Cortex of kidney (tissue), 1 donor: ENCODE measurements at places on chromosomes 13 and 19.

DNA sequence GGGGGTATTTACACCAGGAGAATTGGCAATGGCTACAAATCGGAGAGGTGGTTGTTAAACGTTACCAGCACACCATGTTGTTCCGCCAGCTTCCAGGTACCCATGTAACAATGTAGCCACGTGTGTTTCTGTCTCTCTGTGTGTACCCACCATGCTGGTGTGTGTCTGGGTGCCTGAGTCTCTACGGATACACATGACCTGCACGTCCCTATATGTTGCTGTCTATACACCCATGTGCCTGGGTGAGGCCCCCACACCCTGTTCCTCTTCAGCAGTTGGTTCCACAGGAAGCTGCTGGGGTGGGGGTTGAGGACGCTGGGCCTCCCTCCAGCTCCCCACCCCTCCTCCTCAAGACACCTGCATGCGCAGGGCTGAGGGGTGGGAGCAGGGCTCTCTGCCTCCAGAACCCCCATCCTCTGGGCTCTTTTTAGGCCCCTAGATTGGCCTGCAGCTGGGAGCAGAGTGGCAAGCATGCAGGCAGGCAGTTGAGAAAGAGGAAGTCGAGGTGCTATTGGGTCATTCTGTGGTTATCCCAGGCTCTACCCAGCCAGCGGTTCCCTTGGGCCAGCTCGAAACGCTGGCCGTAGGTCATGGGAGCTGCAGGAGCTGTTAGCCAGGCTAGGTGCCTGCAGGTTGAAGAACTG lies at the start of gene ARHGEF18:
ARHGEF18 (plus strand) TSS at position 351 of the 644 bp plus-strand sequence. CDS start 13,954 bp downstream, outside the sequence.
- DNase-seq: no peak

GRCh38 chr13:59997976-59998375 lies 165.8 kb downstream of the DIAPH3 start:
- DNase-seq: no peak

DNA sequence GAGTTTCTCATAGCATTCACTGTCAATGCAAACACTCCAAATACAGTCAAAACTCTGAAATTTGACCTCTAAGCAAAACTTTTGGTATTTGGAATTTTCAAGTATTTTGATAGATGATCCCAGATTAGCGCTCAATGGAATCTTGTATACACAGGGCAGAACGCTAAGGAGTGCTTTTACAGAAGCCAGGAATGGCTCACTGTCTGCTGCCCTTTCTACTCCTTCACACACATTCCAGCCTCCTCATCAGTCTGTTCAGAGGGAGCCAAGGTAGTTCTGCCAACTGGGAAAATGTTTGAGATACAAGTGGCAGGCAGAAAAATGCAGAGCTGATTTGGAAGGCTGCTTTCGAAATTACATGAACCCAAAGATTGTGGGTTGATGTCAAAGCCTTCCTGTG lies 4.4 kb upstream of the STARD13 start:
- no peak for DNase-seq

DNA sequence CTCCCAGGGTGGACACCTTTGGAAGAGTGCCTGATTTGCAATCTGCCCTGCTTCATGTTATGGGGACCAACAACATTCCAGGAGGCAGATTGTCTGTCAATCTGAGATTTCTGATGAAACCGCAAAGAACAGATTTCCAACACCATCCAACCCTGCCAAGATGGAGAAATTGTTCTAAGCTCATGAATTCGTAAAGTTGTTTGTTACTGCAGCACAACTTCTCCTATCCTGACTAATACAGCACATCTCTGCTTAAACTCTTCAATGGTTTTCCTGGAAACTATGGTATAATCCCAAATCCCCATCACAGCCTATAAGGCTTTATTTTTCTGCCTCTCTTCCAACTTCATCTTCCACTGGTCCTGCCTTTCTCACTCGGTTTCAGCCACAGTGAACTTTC lies 210.3 kb upstream of the TSHZ3 start:
- DNase-seq: no peak

DNA sequence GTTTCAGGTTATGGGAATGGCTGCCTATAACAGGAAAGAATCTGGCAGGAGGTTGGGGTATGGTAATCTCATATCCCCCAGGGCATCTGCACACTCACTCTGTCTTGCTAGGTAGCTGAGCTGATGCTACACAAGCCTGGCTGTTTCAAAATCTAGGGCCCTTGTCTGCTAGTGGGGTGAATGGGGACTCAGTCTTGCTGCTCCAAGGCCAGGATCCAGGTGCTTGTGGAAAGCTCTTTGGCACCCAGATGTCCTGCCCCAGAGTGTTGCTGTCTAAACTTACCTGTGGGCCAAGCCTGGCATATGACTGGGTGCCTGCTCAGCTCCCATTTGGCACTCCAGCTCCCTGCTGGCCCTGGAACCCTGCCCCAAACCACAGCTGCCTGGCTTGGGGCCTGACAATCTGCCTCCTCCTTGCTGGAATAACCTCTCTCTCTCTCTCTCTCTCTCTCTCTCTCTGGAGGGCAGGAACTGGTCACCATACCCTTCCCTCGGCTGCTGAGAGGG lies 158.1 kb upstream of the TSC22D1 start:
- no peak for DNase-seq

DNA sequence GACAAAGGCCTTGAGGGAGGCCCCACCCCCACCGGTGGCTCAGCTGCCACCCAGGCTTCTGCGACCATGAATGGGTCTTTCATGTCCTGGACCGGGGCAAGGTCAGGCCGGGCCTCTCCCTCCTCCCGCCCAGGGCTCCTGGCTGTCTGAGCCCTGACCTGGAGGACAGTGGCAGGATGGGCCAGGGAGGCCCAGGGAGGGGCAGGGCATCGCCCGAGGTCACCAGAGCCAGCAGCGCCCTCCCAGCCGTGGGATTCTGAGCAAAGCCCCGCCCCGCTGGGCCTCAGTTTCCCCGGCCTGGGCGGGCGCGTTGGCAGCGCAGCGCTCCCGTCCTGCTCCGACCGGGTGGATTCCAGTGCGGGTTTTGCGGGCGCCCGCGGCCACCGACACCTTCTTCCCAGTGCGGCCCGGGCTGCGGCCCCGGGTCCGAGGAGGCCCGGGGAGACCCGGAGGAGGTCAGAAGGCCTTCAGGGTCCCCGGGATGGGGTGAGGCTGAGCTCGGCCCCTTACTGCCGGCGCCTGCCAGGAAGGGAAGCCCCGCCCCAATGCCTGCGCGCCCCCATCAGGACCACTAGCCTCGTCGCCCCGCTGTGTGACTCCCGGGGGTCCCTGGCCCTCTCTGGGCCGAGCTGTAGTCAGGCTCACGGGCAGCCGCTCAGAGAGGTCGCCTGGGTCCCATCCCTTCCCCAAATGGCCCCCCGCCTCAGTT lies 24.6 kb upstream of the SEMA6B start:
- DNase-seq: no peak

- no peak for DNase-seq
Measured at GRCh38 chr13:96025283-96025682, 27.9 kb downstream of the UGGT2 start.

DNA sequence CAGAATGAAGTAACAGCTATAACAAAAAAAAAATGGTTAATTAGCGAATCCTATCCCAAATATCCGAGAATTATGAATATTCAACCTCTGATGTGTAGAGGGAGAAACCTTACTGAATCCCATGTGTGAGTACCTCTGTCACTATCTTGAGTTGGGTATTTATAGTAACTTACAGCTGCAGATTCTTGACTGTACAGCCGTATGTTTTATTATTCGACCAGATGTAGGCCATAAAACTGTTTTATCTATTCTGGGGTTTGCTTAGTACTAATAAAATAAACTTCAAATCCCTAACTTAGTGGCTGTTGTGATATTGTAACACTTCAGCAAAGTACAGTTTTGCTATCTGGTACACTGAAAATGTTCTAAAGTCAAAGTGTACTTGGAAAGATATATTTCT lies 120.0 kb downstream of the EFNB2 start:
- DNase-seq: no peak

GRCh38 chr19:681029-682019 lies 5.1 kb downstream of the FSTL3 start:
- no peak for DNase-seq

DNA sequence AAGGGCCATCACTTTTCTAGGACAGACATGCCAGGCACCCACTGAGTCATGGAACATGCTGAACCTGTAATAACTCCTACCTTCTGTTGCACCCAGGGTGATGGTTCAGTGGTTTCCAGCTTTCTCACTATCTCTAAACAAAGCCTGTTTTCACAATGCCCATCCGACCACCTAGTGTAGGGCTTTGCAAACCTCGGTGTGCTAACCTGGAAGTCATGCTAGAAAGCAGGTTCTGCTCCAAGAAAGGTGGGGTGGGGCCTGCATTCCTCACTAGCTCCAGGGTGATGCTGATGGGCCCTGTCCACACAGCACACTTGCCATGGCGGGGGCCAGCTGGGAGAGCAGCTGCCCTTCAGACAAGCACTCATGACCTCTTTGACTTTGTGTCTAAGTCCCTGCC lies 43.4 kb downstream of the COL4A2 start:
- no peak for DNase-seq

- DNase-seq: no peak
Measured at GRCh38 chr19:18279516-18280246, 1.7 kb downstream of the JUND start.

GRCh38 chr13:58985845-58986244 lies 1177.9 kb downstream of the DIAPH3 start:
- no peak for DNase-seq

- DNase-seq: no peak
Measured at GRCh38 chr13:42707586-42707985, 73.8 kb upstream of the FAM216B start.

DNA sequence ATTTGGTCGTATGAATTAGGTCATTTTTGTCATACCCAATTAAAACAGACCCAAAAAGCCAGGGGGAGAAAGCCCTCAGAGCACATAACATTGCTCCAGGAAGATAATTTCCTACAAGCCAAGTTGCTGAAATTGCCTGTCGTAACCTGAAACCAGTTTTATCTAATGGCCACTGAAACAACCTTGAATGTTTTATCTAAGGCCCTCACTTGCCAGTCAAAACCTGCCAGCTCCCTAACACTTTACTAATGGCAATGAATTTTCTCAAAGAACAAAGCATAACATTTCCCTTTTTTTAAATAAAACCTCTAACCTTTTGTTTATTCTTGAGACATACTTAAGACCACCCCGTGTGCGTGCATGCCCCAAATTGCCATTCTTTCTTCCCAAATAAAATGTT lies 496.2 kb upstream of the KLHL1 start:
- no peak for DNase-seq

- DNase-seq: no peak
Measured at GRCh38 chr13:37395544-37395943, 203.0 kb downstream of the POSTN start.

DNA sequence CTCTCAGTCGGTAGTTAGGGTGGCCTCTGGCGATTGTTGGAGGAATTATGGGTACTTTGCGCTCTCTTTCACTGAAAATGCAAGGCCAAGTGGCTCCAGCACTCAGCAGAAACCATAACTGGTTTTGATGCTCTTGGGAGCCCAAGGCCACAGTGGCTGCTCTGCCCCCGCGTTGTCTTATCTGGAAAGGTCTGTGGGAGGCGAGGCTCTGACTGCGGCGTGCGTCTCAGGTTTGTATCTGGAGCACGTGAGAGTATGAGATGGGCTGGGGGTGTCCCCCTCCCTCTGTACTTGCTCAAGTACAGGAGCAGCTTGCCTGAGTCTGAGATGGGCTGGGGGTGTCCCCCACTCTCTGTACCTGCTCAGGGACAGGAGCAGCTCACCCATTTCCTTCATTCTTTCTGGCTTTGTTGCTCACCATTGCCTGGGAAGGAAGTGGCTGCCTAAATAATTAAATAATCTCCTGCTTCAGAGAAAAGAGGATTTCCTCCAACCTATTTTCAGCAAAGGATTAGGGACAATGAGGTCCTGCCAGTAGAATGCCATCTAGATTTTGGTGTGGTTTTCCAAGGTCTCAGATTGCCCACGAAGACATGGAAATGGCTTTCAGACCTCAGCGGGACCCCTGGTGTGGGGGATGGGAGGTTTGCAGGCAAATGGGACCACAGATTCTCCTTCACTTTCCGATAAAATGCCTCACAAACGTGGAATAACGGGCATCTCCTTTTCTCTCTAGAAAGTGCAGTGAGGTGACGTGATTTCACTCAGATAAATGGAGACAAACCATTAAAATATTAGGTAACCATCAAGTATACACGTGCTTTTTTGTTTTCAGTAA lies 14.7 kb downstream of the ATP11A start:
- DNase-seq: no peak

DNA sequence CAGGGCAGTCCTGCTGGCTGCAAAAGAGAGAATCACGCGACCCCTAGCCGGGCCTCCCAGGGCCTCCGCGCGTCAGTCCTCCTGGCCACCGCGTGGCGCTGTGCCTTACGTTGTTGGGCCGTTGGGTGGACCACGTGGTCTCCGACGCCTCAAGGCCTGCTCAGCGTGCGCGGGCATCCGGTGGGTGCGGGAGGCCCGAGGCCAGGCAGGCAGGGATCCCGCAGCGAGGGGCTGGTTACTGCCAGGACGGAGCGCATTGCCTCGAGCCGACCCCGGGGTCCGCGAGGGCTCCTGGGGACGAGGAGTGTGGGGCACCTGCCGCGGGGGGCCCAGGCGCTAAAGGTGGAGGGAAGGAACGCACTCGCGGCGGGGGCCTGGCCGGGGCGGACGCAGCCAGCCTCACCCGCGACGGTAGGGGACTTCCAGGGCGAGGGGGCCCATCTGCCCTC lies at the start of gene TDRD12:
TDRD12 (plus strand) TSS at position 157 of the 449 bp plus-strand sequence. CDS start 306 bp downstream, outside the sequence.
- DNase-seq: no peak

DNA sequence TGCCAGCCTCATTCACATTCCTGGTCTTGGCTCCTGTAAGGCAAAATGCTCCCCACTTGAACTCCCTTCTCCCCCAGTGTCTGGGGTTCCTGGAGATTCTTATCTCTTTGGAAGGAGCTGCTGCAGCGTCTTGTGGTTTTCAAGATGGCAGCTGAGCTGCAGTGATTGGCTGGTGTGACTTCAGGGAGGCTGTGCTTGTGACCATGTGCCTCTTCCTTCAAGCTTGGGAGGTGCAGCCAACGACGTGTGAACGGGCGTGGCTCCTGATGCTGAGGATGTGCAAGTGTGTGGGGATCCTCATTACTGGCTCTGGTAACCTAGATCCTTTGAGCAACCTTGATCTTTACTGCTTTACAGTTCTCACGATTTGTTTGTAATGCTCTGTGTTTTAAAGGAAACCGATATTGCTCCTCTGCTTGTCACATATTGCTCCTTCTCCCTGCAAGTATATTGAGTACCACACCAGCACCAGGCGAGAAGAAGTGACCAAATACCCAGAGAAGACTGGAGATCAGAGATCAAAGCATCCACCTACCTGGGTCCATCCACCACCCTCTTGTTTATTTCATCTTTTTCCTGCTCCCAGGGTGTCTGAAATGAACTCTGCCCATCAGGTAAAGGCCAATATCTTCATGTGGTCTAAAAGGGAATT lies 208.5 kb downstream of the FGF9 start:
- DNase-seq: no peak
